ENCODE measurements at places on chromosomes 3 and 15.

DNA sequence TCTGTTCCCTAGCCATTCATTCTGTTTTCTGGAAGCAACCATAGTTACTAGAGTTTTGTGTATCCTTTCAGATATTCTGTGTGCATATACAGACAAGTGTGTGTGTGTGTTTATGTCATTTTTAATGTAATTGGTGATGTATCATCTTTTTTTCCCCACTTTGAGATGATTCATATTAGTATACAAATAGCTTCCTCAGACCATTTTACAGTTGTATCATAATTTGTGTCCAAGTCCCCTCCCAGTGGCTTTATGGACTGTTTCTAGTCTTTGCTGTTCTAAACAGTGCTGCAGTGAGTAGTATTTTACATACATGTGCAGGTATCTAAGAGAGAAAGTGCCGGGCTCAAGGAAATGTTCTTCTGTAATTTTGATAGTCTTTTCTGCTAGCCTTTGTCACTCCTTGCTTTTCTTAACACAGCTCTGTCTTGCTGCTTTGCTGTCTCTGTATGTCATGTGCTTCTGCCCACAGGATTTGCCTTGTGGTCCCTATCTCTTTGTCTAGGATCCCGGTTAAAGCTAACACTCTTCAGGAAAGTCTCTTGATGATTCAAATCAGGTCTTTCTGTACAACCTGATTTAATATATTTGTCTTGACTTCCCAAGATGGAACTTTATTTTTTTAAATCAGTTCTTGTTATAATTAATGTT, 31.5 kb upstream of the FBXL22 start:
- no peak for DNase-seq

DNA sequence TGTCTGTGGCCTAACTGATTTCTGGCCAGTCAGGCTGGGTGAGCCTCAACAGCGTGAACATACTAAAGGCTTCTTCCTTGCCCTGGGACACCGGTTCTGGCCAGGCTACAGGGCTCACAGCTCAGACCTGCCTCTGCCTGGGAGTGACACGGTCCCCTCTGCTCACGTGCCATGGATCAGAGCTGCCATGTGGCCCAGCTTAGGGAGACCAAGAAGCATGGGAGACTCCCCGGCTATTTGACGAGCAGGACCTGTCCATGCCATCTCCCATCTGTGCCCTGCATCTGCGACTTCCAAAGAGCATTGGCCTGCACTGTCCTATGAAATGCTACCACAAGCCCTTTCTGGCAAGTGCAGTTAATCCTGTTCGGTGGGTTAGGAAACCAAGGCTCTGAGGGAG, 57.4 kb downstream of the APBA2 start:
- no peak for DNase-seq

GRCh38 chr15:88950600-88951160, 37.5 kb upstream of the MFGE8 start:
- DNase-seq: no peak

DNA sequence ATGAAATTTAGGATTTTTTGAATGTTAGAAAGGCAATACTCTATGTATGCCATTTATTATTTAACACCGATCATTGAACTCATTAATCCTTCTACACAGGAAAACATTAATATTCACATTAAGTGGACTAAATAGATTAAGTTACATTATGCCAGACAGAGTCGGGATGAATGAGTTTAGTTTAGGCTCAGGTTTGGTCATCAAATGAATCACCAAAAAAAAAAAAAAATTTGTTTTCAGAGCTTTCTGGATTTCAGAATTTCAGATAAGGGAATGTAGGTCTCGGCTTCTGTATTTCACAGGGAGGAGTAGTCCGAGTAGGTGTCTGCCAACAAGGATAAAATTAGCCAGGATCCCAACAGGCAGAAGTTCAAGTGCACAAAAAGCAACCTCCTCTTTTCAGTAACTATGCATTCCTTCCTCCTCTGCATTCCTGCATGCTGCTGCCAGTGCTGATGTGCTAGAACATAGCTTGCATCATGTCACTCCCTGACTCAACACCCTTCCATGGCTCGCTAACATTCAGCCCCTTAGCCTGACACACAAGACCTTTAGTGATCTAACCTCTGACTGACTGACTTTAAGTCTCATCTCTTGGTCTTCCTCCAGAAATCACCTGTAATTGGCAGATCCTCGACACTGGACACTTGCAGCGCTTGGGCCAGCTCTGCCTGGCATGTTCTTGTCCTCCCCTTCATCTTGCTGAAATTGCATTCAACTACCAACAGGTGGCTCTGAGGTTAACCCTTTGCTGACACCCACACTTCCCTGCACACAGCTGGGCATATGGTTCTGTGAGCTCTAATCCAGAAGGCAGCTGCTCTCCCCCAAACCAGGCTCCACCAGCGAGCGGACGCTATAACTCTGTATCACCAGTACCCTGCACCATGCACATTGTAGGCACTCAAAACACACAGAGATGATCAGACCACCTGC, 145.4 kb upstream of the PROK2 start:
- DNase-seq: peak; percentile 5

GRCh38 chr3:197877902-197878301, 72.1 kb upstream of the RPL35A start:
- no peak for DNase-seq

DNA sequence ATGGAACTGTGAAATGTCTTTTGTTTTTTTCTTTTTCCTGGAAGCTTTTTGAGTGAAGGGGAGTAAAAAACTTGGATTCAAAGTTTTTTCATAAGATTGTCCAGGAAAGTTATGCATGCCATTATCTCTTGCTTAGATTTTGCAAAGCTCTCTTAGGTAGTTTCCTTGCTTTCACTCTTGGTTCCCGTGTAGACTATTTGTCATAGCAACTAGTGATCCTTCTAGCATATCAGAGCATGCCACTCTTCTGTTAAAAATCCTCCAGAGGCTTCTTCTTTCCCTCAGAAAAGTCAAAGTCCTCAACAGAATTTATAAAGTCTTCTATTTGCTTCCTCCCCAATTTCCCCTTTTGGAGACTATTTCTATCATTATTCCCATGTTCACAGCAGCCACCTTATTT, 21.1 kb downstream of the GTF2E1 start:
- DNase-seq: no peak

DNA sequence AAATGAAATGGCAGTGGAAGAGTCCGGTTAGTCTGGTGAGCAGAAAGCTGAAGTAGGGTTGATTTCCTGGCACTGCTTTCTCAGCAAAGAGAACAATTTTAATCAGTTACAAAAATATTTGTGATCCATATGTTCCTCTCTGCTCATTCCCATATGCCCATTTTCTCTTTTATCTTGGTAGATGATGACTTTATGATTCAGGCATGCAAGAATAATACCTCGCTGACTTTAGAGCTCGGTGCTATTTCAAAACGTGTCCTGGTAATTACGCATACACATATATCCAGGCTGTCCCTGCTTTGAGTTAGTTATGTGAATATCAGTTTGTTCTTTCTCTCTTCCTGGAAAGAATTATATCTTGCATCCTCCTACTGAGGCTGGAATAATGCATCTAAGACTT, 38.5 kb downstream of the ARPP21 start:
- no peak for DNase-seq

- DNase-seq: no peak
These were observed 3.2 kb upstream of the RARRES1 start for GRCh38 chr3:158735296-158736033.

GRCh38 chr15:97947465-97948260, 12.8 kb upstream of the ARRDC4 start:
- no peak for DNase-seq

- peak; percentile 5 for DNase-seq
These were observed 27.7 kb downstream of the TRAK1 start for GRCh38 chr3:42118762-42119361.

DNA sequence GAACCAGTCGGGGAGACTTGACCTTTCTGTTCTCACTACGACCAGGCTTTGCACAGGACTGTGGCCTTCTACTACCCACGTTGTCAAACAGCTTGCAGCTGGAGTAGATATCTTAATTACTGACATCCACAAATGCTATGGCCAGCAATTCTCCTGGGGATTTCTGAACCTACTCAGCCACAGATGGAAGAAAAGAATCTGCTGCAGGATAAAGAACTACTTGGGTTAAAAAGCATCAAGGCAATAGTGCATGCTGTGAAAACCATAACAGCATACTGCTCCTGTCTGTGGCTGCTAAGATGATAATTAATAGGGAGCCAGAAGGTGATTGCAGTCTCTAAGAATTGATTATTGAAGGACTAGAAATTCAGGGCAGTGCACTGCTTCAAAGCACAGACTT, 859.2 kb upstream of the SEMA6D start:
- no peak for DNase-seq

DNA sequence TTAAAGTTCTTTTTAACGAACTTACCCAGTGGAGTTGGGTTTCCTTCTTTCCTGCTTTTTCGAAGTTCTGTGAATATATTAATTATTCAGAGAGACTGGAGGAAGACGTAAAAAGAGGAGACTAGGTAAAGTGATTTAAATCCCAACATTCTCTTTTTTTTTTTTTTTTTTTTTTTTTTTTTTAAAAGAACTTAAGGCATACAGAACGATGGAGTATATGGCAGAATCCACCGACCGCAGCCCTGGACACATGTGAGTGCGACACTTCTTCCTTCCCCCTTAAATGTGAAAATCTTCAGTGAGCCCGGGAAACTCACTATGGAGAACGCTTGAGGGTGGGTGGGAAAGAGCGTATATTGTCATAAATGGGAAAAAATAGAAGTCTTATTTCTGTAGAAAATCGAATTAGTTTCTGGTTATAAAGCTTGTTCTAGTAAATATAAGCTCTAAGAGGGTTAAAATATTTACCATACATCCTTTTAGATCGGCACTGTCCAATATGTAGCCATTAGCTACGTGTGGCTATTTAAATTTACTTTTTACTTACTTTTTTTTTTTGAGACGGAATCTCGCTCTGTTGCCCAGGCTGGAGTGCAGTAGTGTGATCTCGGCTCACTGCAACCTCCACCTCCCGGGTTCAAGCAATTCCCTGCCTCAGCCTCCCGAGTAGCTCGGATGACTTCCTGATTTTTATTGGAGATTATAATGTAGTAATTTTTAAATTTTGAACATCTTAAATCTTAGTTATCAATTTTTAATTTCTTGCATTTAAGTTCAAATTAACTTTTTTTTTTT, 892 bp downstream of the NMD3 start:
- DNase-seq: no peak

DNA sequence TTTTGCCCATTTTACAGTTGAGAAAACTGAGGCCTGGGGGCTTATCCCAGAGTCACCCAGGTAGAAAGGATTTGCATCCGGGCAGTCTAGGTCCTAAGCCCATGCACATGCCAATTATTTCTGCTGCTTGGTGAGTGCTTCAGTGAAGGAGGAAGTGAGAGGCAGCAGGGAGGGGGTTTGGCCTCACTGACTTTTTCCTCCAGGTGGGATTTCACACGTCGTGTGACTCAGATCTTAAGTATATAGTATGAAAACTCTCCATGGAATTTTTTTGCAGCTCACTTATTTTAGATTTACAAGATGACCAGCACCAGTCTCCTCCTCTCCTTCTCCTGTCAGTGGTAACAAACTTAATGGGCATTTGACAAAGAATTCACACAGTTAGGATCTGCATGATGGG, 4.6 kb downstream of the ITGA11 start:
- no peak for DNase-seq

GRCh38 chr3:65425880-65426279, 612.8 kb downstream of the MAGI1 start:
- DNase-seq: no peak

DNA sequence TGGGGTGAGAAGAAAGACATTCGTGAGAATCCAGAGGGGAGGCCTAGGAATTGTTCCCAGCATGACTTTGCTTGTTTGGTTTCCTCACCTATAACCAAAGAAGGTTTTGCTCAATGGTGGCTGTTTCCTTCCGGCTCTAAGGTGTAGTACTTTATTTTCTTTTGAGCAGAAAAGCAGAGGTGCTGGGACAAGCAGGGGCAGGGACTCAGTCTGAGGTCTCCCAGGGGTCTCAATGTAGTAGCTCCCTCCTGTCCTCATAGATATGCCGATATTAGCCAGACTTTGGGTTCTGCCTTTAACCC, 41.6 kb downstream of the ZBTB38 start:
- DNase-seq: no peak

DNA sequence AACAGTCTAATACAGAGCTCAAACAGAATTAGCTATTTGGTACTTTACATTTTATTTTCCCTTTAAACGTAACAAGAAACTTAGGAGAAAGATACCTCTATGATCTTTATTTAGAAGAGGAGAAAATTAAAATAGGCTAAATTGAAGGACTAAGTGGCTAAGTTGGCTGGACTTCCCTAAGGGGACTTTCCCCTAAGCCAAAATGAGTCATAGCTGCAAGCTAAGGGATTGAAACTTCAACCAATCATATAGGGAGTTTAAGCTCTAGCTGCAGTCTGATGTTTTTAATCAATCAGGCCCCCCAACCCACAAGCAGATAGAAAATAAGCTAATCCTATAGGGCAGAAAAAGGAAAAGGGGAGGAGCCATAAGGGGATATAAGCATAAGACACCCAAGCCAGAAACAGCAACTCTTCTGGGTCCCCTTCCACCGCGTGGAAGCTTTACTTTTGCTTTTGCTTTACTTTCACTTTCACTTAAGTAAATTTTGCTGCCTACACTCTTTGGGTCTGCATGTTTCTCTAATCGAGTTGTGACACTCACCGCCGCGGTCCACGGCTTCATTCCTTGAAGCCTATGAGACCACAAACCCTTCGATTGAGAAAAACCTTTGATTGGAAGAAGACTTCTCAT, 1108.5 kb upstream of the EPHA6 start:
- no peak for DNase-seq

DNA sequence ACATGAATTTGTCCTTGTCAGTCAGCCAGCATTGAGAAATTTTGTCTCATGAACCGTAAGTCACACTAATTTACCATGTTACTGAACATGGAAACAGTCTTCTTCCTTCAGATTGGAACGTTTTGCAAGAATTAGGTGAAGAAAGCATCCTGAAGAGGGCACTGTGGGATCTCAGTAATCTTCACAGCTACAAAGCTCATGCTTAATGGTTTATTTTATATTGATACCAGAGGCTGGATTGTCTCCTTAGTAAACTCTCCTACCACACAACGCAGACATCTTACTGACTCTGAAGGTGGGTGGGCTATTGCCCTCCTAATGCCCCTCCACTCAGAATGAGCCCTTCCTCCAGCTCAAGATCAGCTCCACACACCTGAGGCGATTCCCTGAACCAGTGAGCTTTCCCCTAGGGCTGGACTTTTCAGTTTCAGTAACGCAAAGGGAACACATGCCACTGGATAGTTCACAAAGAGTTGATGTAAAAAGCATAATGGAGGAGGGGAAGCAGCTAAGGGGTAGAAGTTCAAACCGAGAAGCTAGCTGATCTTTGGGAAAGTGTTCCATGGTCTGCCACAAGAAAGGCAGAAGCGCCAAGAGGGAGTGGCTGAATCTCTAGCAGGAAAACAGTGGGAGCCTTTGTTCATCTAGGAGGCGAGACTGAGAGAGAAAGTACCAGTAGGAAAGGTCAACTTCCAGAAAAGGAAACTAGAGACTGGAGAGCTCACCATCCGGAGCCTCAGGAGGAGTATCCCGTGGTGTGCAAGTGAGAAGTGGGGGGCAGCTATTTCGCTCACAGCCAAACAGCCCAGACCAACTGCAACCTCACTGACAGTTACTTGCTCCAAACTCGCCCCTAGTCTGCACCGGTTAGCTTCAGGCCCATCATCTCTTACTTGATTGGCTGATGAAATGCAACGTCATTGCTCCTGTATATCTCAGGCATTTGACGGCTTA, at the start of gene SLC9C1:
Gene SLC9C1, minus strand, starts transcription at position 849 of the 954 bp plus-strand sequence. CDS start 7,425 bp downstream, outside the sequence.
- peak; percentile 77 for DNase-seq
